HT1080 (cell line): ENCODE measurements at places on chromosomes 13 and 19. TPM values are rescaled to one million over a fixed set of nuclear protein-coding genes. Genes with fewer than 3 reads are reported as not detected.

DNA sequence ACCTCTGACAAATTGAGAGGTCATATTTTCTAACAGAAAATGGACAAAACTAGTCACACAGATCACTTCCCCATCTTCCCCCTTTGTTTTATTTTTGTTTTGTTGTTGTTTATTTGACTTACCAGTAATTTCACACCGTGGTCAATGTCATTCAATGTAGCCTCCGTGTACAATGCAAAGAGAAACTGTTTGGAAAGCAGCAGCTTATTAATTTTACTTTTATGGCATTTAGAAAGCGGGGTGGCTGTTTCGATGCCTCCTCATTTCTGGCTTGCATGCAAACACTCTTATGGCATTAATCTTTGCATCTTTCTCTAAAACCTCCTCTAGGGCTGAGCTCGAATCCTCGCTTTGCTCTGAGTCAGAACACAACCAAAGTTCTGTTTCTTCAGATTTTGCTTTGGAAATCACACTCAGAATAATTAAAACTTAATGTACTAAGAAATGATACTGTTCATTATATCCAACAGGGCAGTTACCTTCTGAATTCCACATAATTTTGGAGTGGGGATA lies 77.0 kb downstream of the ZNF536 start:
- DNase-seq: no peak

DNA sequence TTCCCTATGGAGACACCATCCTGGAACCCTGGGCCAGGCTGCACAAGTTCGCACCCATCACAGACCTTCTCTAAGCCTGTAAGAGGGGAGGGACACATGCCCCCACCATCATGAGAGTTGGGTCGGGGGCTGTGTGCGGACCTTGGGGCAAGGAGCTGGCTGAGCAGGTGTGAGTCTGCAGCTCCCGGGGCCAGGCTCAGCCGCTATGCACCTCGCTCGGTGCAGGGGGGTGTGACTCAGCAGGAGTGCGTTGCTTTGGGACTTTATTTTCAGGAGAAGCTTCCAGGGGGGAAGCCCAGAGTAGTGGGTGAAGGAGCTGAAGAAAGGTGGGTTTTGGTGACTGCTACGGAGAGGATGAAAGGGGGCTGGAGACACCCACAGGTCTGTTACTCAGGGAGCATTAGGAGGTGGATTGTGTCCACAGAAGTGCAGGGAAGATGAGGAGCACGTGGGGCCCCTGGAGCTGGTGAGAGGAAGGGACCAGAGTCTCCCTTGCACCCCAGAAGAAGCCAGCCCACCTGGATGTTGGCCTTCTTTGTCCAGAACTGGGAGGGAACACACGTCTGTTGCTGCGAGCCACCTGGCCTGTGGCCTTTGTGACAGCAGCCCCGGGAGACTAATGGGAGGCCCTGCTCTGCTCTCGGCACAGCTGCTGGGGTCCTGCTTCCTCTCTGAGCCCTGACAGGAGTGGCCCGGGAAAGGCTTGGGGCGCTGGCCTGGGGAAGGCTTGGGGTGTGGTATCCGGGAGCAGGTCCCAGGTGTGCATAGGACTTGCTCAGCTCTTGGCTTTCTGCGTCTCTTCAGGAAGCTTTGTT lies 162.6 kb downstream of the TEX29 start:
- no peak for DNase-seq

GRCh38 chr13:46795321-46795720 lies 1.6 kb downstream of the ESD start:
- no peak for DNase-seq

- DNase-seq: no peak
These were observed 19.9 kb downstream of the ZNF574 start for GRCh38 chr19:42095814-42096230.

DNA sequence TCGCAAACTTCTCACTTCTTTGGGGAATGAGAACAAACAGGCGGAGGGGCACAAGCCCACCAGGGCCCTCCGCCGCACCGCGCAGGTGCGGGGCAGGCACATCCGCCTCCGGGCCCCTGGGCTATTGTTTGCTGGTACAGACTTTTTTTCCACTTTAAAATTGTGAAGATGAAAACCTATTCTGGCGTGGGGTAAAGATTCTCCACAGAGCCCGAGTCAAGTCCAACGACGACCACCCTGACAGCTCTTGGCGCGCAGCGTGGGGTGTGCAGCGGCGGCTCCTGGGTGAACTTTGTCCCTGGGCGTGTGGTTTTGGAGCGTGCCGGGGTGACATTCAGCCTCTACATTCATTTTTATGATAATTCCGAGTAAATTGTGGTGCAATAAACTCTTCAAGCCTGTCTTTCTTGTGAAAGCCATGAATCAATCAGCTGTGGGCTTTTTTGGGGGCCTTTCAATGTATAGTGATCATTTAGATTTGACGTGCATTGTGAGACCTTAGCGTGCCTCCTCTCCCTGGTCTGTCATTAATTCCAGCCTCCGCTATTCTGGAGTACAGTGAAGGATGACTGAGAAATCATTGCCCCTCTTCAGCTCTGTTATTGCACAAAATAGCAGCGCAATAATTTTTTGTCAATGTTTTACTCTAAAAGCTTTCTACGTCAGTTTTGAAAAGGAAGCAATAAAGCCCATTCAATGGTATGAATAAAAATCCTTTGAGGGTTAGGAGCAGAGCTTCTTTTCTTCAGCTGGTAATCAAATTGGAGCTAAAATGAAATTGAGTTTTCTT lies 90.0 kb downstream of the TEX29 start:
- DNase-seq: no peak

DNA sequence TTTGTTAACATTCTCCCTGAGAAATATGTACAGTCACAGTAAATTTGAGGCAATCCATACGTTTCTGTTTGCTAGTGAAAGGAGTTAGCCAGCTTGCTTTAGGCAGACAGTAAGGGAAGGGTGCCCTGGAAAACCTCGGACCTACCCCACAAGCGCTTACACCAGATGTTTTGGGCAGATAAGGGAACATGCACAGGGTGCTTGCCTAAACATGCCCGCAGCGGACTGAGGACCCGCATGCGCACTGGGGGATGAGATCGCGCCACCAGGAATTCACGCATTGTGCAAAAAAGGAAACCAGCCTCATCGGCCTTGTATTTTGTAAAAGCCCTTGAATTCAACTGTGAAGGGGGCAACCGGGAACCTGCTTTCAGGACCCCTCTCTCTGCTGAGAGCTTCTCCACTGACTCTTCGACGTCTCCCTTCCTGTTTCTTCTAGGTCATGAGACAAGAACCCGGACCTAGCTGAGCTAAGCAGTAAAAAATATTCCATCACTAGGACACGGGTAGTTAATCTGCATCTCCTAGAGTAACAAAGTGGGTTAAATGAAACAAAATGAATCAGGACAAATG lies 1399.2 kb upstream of the ATXN8OS start:
- no peak for DNase-seq

DNA sequence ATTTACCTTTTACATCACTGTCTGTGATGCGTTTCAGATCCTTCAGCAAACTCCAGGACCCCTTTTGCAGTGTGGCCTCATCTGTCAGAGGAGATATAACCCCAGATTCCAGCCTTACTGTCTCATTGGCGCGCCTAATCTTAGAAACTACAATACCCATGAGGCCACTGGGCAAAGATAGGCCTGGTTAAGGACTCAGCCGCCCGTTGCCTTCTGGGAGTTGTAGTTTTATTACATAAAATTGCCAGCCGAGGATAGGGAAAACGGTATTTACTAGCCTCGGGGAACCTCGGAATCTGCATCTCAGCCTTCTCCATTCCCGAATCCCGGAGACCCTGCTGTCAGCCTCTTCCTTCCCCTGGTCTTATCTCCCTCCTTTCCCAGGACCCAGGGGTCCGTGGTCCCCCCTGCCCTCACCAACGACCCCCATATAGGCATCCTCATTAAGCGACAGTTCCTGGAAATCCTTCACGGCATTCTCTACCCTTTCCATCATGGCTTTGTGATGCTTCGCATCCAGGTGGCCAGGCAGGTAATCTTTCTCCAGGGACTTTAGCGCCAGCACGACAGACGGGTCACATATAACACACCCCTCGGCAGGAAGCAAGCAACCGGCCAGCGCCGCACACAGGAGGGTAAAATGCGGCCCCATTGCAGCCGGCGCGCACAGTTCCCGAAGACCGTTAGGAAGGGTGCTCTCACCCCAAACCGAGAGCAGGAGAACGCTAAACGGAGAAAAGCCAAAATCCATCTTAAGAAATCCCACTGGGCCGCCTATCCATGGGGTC lies 1.3 kb downstream of the IZUMO1 start:
- peak; percentile 46 for DNase-seq

- DNase-seq: peak; percentile 54
These were observed 124.9 kb downstream of the CRYL1 start for GRCh38 chr13:20400774-20401173.

DNA sequence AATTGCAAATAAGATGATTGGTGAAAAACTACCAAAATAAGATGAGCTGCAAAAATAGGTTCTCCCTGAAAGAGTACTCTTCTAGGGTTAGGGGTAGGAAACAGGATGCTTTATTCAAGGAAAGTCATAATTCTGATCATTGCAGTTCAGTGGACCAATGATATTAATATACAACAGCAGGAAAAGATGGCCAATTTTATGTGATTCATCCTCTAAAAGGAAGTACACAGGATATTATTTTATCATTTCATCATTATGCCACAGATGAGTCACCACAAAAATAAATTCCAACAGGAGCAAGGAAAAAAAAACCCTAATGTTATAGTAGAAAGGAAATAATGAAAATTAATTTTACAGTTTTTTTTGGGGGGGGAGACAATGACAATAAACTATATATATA lies 205.0 kb downstream of the NALCN start:
- peak; percentile 68 for DNase-seq

The ESD gene
- 112 and 151 TPM in 2 replicates for total RNA-seq

The WDFY2 gene
- total RNA-seq: 7.4 and 9.9 TPM in 2 replicates

The UNC13A gene
- 0.02 and 0.07 TPM in 2 replicates for total RNA-seq

The FARP1 gene
- total RNA-seq: 8.9 and 17.7 TPM in 2 replicates

The LYPD3 gene
- not detected in 2 replicates for total RNA-seq

The NLRP13 gene
- not detected in 2 replicates for total RNA-seq

The PRR20E gene
- total RNA-seq: not detected in 2 replicates
